HFFc6 (cell line): ENCODE measurements at places on chromosomes 4 and X. TPM values are rescaled to one million over a fixed set of nuclear protein-coding genes. Genes with fewer than 3 reads are reported as not detected.

DNA sequence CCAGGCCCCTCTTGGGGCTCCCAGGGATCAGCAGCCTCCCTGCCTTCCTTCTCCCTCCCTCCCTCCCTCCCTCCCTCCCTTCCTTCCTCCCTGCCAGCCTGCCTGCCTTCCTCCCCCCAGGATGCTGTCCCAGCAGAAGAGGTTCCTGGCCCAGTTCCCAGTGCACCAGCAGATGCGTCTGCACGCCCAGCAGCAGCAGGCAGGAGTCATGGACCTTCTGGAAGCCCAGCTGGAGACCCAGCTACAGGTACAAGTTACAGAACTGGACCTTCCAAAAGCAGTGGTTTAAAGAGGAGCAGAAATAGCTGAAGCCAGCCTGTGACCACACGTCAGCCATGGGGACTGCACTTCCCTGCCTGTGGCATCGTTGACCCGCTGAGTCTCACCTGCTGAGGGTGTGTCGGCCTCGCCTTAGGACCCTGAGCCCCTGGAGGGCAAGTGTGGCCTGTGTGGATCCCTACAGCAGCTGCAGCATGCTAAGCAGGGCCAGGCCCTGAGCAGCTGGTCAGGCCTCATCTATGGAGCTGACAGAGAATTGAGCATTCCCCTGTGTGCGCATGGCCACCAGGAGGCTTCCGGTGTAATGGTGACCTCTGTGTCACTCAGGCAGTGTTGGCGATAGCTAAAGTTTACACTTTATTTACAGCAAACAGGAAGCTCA, 84.7 kb downstream of the CRMP1 start:
- peaks cover 7% of the 10 kb centered on the region for H3K27me3 ChIP-seq
- H3K4me3 ChIP-seq, result no peak overlapping the region
- no peak overlapping the region for H3K27ac ChIP-seq
- peaks cover 11% of the 10 kb centered on the region; the same call in 1 of the 2 replicates for H3K36me3 ChIP-seq
- DNase-seq, result no peak
- no peaks in the 10 kb centered on the region for H3K4me1 ChIP-seq

DNA sequence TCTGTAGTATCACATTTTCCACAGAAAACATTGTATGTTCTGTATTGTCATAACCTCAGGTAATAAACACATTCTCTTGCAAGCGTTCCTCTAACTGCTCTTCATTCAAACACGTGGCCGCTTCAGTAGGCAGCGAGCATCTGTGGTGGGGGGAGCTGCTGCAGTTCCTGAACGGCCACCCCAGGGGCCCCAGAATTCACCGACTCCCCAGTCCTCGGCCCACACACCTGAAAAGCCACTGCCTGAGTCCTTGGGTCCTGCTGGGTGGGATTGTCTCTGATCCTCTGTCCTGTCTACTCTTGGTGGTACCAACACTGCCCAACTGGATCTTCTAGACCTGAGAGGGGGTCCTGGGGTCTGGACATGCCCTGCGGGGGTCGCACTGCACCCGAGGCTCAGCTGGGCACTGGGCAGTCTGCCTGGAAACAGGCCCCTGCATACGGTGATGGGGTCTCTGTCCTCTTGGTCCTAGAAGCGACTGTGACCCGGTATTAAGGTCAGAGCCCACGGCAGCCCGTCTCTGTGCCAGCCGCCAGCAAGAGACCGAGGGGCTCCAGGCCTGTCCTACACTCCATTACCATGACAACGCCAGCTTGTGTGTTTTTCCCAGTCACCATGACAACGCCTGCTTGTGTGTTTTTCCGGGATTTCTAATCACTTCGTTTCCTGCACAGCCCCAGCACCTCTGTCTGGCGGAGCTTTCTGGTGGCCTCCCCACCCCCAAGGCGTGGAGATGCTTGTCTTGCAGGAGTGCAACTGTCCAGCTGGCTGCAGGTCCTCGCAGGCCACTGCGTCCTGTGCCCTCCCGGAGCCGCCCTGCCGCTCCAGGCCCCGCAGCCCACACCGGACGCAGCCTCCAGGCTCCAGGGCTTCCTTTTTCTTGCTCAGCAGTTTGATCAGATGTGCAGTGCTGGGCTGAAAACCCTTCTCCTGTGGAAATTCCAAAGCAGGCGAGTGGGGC, 16.0 kb downstream of the CTBP1 start:
- no peaks in the 10 kb centered on the region for H3K27me3 ChIP-seq
- DNase-seq, result no peak
- H3K36me3 ChIP-seq, result peaks cover 21% of the 10 kb centered on the region; the same call in 1 of the 2 replicates
- H3K4me1 ChIP-seq, result peaks cover 14% of the 10 kb centered on the region
- peak overlapping the region; percentile 53 for H3K27ac ChIP-seq
- H3K4me3 ChIP-seq, result no peak overlapping the region

GRCh38 chr4:7531640-7531994, 96.9 kb upstream of the PSAPL1 start:
- DNase-seq, result no peak
- H3K27ac ChIP-seq, result no peak overlapping the region
- peaks cover 28% of the 10 kb centered on the region for H3K27me3 ChIP-seq
- H3K36me3 ChIP-seq, result no peaks in the 10 kb centered on the region; the same call in 1 of the 2 replicates
- no peak overlapping the region for H3K4me3 ChIP-seq

ACOT9 gene
- 42.3 to 51.8 TPM (median 49.1 TPM) in 3 replicates for total RNA-seq

- H3K27me3 ChIP-seq, result peaks cover 3% of the 10 kb centered on the region
- H3K4me1 ChIP-seq, result no peaks in the 10 kb centered on the region; the same call in 1 of the 2 replicates
- H3K27ac ChIP-seq, result no peak overlapping the region
- no peak overlapping the region for H3K4me3 ChIP-seq
- H3K36me3 ChIP-seq, result no peaks in the 10 kb centered on the region
Observed at GRCh38 chr4:189002475-189002874, 863.2 kb downstream of the TRIML1 start.

SLC38A5 gene
- 0.26 to 0.75 TPM (median 0.32 TPM) in 3 replicates for total RNA-seq

DNA sequence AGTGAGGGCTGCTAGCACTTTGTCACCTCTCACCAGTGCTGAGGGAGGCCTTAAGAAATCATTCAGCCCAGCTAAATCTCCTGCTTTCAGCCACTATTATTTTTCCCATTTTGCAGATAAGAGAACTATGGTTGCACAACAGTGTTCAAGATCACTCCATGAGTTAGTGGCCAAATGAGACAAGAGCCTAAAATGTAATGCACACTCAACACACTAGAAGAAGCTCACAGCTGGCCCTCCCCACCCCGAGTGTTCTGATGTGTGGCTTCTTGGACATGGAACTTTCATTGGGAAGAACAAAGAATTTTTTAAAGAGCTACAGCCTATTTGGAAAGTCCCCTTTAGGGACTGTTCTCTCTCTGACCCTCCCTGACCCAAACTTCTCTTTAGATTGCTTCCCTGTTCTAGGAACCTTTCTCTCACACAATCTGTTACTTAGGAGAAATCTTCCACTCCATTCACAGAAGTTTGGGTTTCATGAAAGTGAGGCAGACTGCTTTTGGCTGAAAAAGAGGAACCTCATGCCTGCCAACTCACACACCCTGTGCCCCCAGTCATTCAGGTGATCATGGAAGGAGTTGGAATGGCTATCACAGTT, 44.0 kb upstream of the CT47C1 start:
- H3K27ac ChIP-seq, result no peak overlapping the region
- no peak overlapping the region for H3K4me3 ChIP-seq
- H3K27me3 ChIP-seq, result peaks cover 6% of the 10 kb centered on the region
- no peak for DNase-seq
- no peaks in the 10 kb centered on the region for H3K36me3 ChIP-seq

CT83 gene
- not detected in 3 replicates for total RNA-seq

TEX13C gene
- not detected in 3 replicates for total RNA-seq

ERCC6L gene
- total RNA-seq, result 3.2 to 7.0 TPM (median 6.1 TPM) in 3 replicates

DNA sequence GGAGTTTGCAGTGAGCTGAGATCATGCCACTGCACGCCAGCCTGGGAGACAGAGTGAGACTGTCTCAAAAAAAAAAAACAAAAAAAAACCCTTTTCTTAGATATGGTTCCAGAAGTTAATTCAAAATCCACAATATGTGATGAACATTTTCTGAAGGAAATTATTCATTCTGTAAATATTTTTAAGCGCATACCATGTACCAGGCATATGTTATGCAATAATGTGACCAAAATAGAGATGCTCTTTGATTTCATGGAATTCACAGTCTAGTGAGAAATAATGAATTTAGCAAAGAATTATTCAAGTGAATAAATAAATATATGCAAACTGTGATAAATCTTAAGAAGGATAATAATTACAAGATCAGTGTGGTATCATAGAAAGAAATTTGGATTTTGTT, 174.7 kb downstream of the GC start:
- H3K36me3 ChIP-seq, result peaks cover 8% of the 10 kb centered on the region; the same call in 1 of the 2 replicates
- peaks cover 10% of the 10 kb centered on the region for H3K27me3 ChIP-seq
- no peak overlapping the region for H3K4me3 ChIP-seq
- H3K4me1 ChIP-seq, result peaks cover 7% of the 10 kb centered on the region
- no peak for DNase-seq

CSAG1 gene
- total RNA-seq, result 0.51 TPM in 1 of 2 replicates, not detected in the other

DNA sequence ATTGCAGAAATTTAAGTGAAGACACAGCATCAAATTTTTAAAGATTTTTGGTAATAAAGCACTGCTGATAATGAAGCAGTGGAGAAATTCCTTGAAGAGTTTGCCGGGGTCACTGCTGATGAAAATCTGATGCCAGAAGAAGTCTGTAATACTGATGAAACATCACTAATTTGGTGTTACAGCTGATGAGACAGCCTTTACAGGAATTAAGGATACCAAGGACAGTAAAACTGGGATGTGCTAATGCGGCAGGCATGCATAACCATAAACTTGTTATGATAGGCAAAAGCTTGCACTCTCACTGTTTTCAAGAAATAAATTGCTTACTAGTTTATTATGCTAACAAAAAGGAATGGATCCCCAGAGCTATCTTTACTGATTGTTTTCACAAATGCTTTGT, 52.9 kb upstream of the VEGFC start:
- 0 out of 2 replicates have a peak overlapping the region, but pooled peaks have one; percentile 4 for H3K4me3 ChIP-seq
- peaks cover 26% of the 10 kb centered on the region for H3K36me3 ChIP-seq
- peak; percentile 76 for DNase-seq
- peaks cover 96% of the 10 kb centered on the region for H3K4me1 ChIP-seq

GRCh38 chrX:153900831-153901752, 3.4 kb upstream of the AVPR2 start:
- DNase-seq, result peak; percentile 90
- peak overlapping the region; percentile 57 for H3K4me3 ChIP-seq
- no peaks in the 10 kb centered on the region for H3K36me3 ChIP-seq
- peaks cover 17% of the 10 kb centered on the region for H3K4me1 ChIP-seq
- peaks cover 9% of the 10 kb centered on the region for H3K27me3 ChIP-seq

RNF212 gene
- total RNA-seq, result not detected in 2 replicates

GRCh38 chrX:10620121-10620699, at the start of gene MID1:
TSS of gene MID1 (minus strand) at chrX:10620585. CDS start at chrX:10567547, 53,038 bp downstream.
- H3K4me1 ChIP-seq, result peaks cover 52% of the 10 kb centered on the region
- H3K27me3 ChIP-seq, result no peaks in the 10 kb centered on the region; the same call in 1 of the 2 replicates
- H3K27ac ChIP-seq, result peak within 1 kb of the TSS; percentile 96

DNA sequence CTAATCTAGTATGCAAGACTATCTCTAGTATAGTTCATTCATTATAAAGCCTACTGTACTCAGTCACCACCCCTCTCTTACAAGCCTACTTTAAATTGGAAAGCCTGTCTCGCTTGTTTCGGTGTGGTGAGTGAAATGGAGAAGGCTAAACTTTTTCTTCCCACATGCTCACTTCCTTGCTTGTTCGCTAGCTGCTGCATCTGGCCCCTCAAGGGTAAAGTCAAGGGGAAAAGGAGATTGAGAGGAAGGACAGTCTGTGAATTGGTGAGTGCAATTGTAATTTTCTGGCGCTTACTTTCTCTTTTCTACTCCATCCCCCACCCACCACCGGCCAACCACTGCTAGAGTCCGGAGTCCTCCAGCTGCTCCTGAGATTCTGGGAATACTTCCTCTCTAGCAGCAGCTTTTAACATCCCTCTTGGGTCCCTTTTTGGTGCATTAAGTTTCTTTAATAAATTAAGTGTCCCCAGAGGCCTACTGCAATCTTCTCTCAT, 12.1 kb upstream of the ARAP2 start:
- H3K36me3 ChIP-seq, result peaks cover 5% of the 10 kb centered on the region; the same call in 1 of the 2 replicates
- H3K4me1 ChIP-seq, result no peaks in the 10 kb centered on the region
- no peak overlapping the region for H3K27ac ChIP-seq
- no peak for DNase-seq

DNA sequence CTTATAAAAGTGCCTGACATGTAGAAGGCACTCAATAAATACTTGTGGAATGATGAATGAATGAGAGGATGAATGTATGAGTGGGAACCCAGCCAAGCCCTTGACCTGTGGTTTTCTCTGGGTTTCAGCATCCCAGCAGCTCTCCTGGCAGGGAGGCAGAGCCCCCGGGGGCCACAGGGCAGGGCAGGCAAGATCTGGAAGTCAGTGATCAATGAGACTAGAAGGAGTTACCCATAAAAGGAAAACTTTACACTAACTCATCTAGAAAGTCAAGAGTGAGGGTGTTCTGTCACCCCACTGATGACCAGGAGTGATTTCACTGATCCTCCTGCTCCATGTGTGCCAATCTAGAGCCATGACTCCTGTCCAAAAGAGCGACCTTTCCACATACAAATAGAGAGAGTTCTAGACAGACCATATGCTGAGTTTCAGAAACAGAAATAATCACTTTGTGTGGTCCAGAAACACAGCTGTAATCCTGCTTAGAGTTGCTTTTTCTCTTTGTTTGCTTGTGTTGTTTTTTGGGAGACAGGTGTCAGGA, 37.4 kb downstream of the MGARP start:
- peaks cover 3% of the 10 kb centered on the region for H3K27me3 ChIP-seq
- H3K36me3 ChIP-seq, result peaks cover 14% of the 10 kb centered on the region
- H3K4me3 ChIP-seq, result peak overlapping the region; percentile 48
- H3K27ac ChIP-seq, result peak overlapping the region; percentile 89
- peaks cover 66% of the 10 kb centered on the region for H3K4me1 ChIP-seq

DNA sequence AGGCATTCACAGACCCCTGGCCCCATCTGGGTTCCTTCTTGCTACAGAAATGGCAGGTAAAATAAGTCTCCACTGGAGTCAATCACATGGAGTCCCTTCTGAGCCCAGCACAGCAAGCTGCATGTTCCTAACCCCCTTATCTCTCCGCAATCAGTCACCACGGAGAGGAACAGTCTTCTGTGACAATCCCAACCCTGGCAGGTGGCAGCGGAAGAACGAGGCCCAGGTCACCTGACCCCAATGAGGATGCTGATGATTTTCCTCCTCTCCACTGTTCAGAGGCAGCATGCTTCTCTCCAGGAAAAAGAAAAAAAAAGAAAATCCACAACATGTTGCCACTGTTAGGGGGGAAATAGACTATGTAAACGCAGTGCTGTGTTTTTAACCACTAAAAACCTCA, 50.1 kb downstream of the TSPAN5 start:
- H3K4me3 ChIP-seq, result no peak overlapping the region
- no peak overlapping the region for H3K27ac ChIP-seq
- peaks cover 14% of the 10 kb centered on the region for H3K36me3 ChIP-seq

PCDH19 gene
- 0.03 and 0.11 TPM in 2 replicates for total RNA-seq

DNA sequence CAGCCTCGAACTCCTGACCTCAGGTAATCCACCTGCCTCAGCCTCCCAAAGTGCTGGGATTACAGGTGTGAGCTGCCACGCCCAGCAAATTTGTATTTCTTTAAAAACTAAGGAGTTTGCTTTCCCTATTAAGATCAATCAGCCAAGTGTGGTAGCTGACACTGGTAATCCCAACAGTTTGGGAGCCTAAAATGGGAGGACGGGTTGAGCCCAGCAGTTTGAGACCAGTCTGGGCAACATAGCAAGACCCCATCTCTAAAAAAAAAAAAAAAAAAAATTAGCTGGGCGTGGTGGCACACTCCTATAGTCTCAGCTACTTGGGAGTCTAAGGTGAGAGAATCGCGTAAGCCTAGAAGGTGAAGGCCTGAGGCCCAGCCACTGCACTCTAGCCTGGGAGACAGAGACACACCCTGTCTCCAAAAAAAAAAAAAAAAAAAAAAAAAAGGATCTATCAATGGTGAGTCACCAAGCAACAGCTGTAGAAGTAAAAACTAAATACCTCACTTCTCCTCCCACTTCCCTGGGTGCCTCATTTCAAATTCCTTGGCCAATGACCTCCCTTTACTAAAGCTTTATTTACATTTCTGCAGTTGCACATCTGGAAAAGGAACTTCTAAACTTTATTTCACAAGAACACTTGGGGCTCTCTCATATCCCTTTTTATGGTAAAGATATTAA, 54.5 kb downstream of the LDB2 start:
- peak; percentile 62 for DNase-seq
- peaks cover 22% of the 10 kb centered on the region for H3K36me3 ChIP-seq
- peak overlapping the region; percentile 50 for H3K27ac ChIP-seq
- H3K4me3 ChIP-seq, result peak overlapping the region; percentile 56; the same call in 1 of the 2 replicates
- peaks cover 30% of the 10 kb centered on the region for H3K4me1 ChIP-seq
